ENCODE measurements at places on chromosomes 1 and 21. TPM values are rescaled to one million over a fixed set of nuclear protein-coding genes. Genes with fewer than 3 reads are reported as not detected.

The ADAMTSL4 gene
- 5.4 TPM for total RNA-seq

The APOBEC4 gene
- total RNA-seq = not detected

The SLAMF6 gene
- total RNA-seq = not detected

The CBS gene
- total RNA-seq = 455 TPM

The CEPT1 gene
- total RNA-seq = 29.6 TPM

The VASH2 gene
- 184 TPM for total RNA-seq

The DDX20 gene
- 25.4 TPM for total RNA-seq

The CFHR1 gene
- not detected for total RNA-seq

The PRDM15 gene
- total RNA-seq = 10.5 TPM

The RCAN1 gene
- total RNA-seq = 6.4 TPM

GRCh38 chr1:179794146-179794545, 51.1 kb downstream of the FAM163A start:
- no peak for DNase-seq

- DNase-seq = no peak
These were observed 47.0 kb upstream of the PLA2G4A start for GRCh38 chr1:186781730-186782129.

- no peak for DNase-seq
These were observed 103.4 kb upstream of the ADAR start for GRCh38 chr1:154711416-154711815.

DNA sequence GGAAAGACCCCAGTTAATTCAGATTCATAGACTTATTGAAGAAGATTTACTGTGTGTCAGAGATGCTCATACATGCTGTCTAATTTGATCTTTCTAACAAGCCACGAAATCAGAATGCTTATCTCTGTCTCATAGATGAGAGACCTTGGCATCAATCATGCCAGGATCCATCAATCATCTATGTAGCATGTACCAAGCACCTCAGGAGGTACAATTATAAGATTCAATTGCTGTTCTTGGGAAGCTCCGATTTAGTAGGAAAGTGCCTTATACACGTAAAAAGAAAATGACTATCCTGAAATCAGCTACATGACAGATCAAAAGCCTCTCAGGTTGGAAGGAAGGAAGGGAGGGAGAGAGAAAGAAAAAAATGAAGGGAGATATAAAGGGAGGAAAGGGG, 18.5 kb upstream of the VTCN1 start:
- no peak for DNase-seq

GRCh38 chr1:180909462-180909976, 3.2 kb upstream of the KIAA1614 start:
- peak; percentile 17 for DNase-seq

DNA sequence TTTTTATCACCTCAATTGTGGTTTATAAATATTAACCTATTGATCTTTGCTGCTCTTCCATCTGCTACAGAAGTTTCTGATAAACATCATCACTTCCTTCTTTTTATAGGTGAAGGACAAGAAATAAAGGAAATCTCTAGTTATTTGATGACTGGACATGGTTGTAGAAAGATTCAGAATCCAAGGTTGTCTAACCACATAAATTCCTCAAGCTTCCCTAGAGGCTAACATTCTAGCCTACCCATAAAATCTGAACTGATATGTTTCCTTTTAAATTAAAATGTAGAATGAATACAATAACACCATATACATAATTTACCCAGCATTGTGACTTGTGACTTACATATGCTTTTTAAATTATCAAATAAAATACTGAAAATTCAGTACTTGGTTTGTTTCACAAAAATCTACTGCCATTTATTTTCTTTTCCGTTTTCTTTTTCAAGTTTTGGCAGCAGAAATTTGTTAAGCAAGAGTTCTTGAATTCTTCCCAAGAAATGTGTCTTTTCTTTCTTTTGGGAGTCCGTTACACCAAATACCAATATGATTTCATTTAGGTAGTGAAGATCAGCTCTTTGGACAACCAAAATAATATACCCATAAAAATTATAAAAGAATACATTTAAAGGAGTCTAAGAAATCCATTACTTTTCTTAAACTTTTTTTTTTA, 513.2 kb upstream of the ADGRL2 start:
- no peak for DNase-seq

GRCh38 chr1:228487336-228488124, at the start of gene RNF187:
Gene RNF187, plus strand, starts transcription at chr1:228487382.
- no peak for DNase-seq

GRCh38 chr1:50422675-50422945, 633 bp downstream of the DMRTA2 start:
- DNase-seq = no peak

- DNase-seq = no peak
These were observed 1646.5 kb downstream of the MRPL39 start for GRCh38 chr21:23960769-23961168.

DNA sequence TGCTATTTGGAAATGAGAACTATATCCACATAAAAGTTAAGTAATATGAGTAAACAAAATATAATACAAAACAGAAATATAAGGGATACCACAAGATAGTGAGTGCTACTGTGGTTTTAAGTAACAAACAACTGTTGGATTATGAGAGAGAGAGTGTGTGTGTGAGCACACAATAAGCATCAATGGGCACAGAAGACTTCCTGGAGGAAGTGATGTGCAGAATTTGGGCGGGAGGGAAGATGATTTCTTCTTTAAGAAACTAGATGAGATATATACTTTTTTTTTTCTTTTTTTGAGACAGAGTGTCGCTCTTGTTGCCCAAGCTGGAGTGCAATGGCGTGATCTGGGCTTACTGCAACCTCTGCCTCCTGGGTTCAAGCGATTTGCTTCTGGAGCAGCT, 7.9 kb upstream of the IER5 start:
- DNase-seq = no peak

- DNase-seq = no peak
These were observed 14.3 kb upstream of the NMNAT2 start for GRCh38 chr1:183432548-183432875.

DNA sequence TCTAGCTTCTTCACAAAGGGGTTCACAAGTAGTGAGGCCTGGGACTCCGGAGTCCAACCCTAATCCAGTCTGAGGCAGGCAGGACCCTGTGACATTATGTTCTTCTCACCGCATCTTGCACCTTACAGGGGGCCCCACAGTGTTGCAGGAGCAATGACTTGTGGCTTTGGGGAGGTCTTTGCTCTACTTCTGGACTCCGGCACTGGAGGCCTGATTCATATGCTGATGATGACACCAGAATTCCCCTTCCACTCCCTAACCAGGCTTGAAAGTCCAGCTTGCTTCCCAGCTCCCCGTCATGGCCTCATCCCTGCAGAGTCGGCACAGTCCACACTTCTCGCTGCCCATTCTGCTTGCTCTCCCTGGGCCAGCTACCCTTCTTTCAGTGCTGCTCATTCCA, 96.3 kb upstream of the SLC44A3 start:
- DNase-seq = no peak

- no peak for DNase-seq
These were observed 10.8 kb upstream of the PIGK start for GRCh38 chr1:77230051-77230450.

GRCh38 chr1:222288053-222288452, 259.9 kb downstream of the HHIPL2 start:
- no peak for DNase-seq

DNA sequence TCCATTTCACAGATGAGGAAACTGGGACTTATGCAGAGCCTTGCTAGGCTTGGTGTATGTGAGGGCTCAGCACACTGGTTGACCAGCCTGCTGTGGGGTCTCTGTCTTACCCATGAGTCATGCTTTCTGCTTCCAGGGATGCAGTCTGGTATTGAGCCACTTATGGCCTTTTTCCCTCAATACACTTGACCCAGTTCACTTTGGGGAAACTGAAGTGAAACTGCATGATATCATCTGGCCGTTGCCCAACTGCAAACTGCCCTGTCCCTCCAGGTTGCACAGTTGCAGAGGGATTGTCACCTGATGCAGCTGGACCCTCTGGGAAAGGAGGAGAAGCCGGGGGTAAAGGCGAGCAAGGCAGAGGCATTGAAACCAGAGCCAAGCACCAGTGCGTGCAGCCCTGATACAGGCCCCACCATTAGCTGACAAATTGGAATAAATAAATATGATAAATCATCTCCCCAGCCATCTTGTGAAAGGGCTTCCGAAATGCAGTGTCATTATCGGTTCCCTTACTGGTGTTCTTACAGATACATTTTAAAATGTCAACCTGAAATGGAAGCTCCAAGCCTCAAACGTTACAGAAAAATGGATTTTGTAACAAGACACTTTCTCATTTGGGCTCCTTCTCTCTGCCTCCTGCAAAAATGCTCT, 39.3 kb upstream of the DUSP10 start:
- no peak for DNase-seq

- DNase-seq = no peak
These were observed 11.6 kb downstream of the PKP1 start for GRCh38 chr1:201294876-201295275.

DNA sequence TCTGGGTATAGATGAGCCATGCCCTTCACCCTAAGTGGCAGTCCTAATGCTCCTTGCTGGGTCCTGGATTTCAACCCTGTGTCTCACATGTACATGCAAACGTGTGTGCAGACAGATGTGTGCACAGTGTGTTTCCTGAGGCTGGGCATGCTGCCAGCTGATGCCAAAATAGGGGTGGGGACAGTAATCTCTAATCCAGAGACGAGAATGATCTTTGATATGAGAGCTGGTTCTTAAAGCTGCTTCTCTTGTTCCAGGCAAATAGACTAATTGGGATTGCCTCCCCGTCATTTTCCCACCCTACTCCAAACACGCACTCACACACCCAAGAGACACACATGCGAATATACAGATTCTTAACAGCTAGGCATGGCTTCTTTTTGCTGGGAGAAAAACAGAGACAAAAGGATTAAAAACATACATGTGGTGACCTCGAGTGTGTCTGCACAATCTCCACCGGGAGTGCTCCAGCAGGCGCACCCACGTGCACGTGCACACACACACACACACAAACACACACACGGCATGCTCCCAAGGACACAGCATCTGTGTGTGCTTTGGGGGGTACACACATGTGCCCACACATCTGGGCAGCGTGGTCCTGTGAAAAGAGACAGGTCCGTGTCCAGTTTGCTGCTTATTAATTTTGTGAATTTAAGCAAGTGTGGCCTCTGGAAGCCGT, 102.1 kb upstream of the ZBTB40 start:
- DNase-seq = no peak

- peak; percentile 87 for DNase-seq
These were observed 23.8 kb downstream of the SEC16B start for GRCh38 chr1:177945943-177946650.

GRCh38 chr1:176225479-176225875, 18.4 kb upstream of the COP1 start:
- DNase-seq = no peak

DNA sequence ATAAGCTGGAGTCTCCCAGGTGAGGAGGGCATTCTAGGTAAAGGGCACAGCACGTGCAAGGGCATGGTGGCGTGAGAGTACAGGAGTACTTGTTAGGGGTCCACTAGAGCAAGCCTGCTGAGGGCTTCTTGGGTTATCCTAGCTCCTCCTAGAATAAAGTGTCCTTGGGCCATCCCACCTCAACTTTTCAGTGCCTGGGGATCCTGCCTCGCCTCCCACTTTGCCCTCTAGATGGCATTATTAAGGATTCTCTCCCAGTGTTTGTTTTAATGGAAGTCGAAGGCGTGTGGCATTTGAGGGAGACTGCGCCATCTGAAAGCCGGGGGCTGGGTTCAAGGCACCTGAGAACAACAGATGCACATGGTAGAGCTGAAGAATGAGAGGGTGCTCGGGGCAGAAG, 74.5 kb upstream of the SELENON start:
- DNase-seq = no peak

DNA sequence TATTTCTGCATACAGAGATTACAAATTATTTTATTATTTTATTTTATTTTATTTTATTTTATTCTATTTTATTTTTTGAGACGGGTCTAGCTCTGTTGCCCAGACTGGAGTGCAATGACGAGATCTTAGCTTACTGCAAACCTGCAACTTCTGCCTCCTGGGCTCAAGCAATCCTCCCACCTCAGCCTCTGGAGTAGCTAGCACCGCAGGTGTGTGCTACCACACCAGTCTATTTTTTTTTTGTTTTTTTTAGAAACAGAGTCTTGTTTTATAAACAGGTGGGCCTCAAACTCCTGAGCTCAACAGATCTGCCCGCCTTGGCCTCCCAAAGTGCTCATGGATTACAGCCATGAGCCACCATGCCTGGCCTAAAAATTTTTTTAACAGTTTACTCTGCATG, 88.1 kb downstream of the PCP4 start:
- DNase-seq = no peak

DNA sequence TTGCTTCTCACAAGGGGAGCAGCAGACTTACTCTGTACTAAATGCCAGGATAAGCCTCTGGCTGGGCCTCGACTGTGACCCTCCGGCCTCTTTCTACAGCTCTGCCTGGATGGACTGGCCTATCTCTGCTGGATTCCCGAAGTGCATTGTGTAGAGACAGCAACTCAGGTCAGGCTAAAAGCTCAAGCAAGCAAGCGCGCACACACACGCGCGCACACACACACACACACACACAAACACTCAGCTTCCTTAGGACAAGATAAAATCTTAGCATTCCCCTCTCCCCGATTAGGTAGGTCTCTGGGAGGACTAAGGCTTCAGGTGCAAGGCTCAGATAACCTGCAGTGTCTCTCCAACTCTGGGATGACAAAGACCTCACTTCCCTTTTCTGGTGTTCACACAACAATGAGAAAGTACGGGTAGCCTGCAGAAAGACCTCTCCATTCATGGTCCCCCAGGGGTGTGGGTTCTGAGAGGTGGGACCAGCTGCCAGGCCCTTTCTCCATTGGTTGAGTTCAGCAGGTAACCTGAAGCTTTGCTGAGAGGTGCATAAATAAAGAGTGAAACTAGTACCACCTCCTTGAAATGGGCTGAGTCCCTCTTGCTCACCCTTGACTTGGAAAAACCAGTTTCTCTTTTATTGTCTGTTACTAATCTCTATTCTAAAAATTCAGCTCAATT, 155.1 kb upstream of the CAMK1G start:
- DNase-seq = peak; percentile 62

- no peak for DNase-seq
These were observed 38.1 kb downstream of the TRPM2 start for GRCh38 chr21:44391345-44392091.

DNA sequence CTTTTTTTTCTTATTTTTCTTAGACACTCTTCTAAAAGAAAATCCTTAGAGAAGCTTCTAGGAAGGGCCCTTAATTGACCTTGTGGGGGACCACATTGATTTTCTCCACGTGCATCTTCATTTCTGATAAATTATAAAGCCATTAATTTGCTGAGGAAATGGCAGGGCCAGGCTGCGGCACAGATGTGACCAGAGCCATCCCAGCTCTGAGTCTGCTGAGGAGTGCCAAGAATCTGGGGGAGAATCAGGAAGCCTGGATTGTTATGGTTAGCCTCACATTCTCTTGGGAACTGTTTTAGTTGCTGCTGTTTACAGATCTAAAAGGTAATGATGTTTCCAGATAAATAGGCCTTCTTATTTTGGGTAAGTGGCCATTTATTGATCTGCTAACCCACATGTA, 16.2 kb downstream of the PROX1 start:
- peak; percentile 10 for DNase-seq

DNA sequence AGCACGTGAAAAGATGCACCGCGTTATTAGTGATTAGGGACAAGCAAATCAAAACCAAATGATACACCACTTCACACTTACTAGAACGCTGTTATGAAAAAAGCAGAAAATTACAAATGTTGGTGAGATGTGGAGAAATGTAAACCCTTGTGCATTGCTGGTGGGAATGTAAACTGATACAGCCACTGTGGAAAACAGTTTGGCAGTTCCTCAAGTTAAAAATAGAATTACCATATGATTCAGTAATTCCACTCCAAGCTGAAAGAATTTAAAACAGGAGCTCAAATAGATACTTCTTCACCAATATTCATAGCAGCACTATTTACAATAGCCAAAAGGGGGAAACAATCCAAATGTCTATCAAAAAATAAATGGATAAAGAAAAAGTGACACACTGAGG, 10.3 kb upstream of the EVI5 start:
- no peak for DNase-seq

All from H1 (cell line).